ENCODE measurements at places on chromosomes 6 and 20.

- no peak for DNase-seq
Observed at GRCh38 chr6:25709761-25710160, 44.8 kb upstream of the SLC17A4 start.

DNA sequence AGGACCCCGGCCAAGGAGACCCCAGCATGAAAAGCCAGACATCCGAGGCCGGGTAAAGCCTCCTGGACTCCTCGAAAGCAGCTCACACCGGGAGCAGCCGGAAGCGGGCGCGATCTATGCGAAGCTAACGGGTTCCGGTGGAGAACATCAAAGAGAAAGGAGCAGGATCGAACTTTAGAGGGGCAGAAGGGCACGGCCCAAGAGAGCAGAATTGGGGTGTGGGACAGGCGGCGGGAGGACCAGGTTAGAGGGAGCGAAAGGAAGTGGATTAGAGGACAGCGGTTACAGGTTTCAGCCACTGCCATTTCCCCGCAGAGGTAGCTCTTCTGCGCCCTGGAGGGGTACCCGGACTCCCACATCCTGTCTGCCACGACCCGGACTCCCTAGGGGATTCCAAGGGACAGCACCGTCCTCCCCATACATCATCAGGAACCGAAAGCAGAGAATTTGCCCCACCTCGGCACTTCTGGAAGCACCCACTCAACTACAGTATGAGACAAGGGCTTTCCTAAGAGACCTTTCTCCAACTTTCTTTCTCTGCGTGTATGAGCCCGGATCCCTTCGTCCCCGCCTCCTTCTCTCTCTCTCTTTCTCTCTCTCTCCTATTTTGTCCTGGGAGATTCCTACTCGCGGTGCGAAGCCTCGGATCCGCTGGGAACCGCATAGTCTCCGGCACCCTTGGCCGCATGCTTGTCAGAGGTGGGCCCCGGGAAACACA lies 507 bp upstream of the VGLL2 start:
- no peak for DNase-seq

GRCh38 chr20:14481863-14482262 lies 144.5 kb upstream of the FLRT3 start:
- no peak for DNase-seq

DNA sequence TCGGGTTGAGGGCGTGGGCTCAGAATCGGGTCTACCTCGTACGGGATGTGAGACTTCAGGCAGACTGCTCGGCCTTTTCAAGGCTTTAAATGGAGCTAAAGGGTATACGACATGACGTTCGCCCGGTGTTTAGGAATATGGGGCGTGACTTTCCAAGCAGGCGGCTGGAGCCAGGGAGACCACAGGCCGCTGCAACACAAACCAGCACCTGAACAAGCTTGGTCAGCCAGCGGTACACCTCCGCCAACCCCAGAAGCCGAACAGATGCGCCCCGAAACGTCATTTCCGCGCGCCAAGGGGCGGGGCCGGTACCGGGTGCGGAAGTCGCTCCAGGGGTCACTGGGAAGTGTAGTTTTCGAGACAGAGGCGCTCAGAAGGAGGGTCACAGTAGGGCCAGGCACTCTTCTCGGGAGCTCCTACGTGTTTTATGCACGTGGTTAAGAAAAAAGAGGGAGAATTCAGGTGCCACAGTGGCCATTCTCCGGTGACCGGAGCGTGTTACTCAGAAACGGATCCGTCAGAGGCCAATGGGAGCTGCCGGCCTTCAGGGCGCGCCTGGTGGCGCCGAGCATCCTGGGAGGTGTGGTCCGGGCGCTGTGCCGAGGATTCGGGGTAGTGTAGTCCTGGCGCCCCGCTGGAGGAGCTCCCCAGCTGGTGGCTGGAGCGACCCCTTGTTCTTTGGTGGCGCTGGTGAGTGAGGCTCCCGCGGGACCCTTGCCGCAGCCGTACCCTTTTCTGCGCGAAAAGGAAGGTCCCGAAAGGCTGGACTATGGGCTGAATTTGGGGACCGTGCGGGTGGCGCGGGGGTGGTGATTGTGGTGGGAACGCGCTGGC lies at the start of gene ZNF133:
Gene ZNF133 (plus strand): TSS at position 613 of the 834 bp plus-strand sequence. CDS start 17,160 bp downstream, outside the sequence.
- peak; percentile 89 for DNase-seq

- DNase-seq = no peak
Observed at GRCh38 chr6:170206317-170206621, 84.6 kb downstream of the DLL1 start.

GRCh38 chr6:83119742-83120300 lies 52.4 kb downstream of the DOP1A start:
- DNase-seq = no peak

GRCh38 chr20:50872560-50873425 lies 58.4 kb downstream of the ADNP start:
- no peak for DNase-seq

GRCh38 chr6:69390125-69390524 lies 406.7 kb downstream of the LMBRD1 start:
- no peak for DNase-seq

GRCh38 chr6:8619853-8620252 lies 184.5 kb upstream of the SLC35B3 start:
- no peak for DNase-seq

DNA sequence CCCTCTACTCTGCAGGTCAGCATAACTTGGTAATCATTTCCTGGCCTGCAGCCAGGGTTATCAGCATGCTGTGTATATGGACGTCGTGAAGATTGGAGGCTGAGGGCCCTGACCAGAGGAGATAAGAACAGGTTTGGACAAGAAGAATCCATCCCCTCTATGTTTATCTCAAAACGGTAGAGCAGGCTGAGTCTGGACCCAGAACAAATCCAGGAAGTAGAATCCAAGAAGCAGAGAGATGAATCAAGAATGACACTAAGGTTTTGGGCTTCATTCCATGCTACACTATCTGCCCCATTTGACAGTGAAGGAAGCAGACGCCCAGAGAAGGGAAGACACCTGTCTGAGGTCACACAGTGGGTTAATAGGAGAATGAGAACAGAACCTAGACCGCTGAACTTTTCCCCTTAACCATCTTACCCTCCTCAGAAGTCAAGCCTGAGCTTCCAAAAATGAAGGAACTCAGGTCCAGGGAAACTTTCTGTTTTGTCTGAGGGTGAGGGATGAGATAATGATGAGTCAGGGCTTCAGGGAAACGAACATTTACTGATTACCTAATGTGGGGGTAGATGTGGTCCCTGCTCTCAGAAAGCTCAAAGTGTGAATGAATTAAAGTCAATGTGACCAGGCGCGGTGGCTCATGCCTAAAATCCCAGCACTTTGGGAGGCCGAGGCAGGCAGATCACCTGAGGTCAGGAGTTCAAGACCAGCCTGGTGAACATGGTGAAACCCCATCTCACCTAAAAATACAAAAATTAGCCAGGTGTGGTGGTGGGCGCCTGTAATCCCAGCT lies 9.4 kb upstream of the COMMD7 start:
- DNase-seq = peak; percentile 73

DNA sequence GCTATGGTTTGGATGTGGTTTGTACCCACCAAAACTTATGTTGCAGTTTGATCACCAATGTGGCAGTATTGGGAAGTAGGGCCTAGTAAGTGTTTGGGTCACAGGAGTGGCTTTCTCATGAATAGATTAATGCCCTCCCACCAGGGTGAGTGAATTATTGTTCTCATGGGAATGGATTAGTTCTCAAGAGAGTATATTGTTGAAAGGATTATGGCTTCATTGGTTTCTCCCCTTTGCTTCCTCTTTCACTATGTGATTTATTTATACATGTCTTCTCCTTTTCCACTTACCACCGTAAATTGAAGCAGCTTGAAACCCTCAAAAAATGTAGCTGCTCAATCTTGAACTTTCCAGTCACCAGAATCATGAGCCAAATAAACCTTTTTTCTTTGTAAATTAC lies 10.8 kb downstream of the UFL1 start:
- DNase-seq = no peak

DNA sequence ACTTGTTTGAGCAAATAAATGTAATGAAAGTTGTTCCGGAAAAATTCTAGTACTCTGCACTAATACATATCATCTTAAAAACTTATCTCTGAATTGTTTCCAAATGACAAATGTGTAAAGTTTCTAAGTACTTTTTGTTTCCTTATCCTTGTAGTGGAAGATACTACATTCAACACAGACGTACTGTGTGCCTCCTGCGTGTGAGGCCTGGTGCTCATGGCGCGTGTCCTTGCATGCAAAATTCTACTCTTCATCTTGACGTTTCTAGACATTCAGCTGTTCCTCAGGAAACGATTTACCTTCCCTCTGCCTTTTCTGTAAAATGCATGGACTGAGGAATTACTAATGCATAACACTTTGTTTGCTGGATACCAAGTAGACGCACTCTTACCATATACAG lies 11.5 kb downstream of the DLL1 start:
- no peak for DNase-seq

GRCh38 chr6:168214586-168215104 lies 104.9 kb downstream of the DACT2 start:
- no peak for DNase-seq

DNA sequence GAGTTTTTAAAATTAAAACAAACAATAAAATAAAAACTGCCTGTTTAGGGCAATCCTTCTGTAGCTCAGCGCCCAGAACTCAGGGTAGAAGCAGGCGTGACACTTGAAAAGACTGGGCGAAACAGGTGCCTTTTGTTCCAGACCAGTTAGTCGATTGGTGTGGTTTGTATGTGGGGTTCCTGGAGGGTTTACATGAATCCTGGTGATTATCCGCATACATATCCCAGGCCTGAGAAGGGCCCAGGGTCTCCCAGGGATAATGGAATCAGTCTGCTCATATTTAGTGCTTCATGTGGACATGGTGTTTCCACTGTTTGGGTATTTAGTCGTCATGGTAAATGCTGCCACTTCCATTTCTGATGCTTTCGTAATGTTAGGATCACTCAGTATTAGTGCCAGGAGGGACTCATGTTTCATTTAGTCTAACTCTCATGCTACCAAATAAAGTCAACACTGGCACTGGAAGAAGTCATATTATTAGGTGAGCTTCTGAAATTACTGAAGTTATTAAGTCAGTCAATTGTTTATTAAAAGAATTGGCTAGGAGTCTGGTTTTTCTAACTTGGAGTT lies 116.5 kb downstream of the SAMD5 start:
- DNase-seq = no peak

DNA sequence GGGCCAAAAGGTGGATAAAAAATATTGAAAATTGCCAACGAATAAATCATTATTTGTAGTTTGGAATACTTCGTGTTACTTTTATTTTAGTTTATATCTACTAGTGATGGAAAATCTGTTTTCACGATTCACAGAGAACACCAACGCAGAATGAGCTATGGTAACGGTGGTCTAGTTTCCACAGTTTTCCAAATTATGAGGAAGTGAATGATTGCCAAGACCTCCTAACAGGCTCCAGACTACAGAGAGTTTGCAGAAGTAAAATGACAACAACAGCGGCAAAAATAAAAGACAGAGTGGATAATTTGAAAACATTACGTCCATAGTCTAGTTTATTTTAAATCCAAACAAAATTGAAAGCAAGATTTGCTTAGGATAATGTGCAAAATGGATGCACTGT lies 57.0 kb upstream of the AIG1 start:
- DNase-seq = no peak

Measured in A172 (cell line).